ENCODE measurements at places on chromosomes 3 and 15.

DNA sequence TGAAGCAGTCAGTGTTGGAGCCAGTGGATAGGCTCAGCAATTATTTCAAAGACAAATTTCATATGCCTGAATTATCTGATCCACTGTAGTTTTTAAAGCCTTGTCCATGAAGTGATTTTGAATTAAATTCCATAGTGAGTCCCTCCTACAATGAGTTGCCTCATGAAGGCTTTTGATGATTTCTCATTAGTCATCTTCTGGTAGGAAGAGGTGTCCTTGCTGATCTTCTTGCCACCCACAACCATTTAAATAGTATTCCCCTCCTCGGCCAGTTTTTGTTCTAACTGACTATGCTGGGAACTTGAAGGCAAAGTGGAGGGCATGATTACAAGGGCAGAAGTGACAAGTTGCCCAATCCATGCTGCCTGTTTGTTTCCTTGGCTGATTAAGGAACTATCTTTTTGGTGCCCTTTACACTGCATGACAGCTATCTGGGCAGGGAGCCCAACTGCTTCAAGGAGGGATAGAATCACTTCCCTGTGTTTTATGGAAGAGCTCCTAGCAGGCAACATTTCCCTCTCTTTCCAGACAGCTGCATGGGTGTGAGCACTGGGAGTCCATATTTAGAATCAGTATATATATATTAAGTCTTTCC is 617.5 kb downstream of the ZPLD1 start:
- no peak for DNase-seq

DNA sequence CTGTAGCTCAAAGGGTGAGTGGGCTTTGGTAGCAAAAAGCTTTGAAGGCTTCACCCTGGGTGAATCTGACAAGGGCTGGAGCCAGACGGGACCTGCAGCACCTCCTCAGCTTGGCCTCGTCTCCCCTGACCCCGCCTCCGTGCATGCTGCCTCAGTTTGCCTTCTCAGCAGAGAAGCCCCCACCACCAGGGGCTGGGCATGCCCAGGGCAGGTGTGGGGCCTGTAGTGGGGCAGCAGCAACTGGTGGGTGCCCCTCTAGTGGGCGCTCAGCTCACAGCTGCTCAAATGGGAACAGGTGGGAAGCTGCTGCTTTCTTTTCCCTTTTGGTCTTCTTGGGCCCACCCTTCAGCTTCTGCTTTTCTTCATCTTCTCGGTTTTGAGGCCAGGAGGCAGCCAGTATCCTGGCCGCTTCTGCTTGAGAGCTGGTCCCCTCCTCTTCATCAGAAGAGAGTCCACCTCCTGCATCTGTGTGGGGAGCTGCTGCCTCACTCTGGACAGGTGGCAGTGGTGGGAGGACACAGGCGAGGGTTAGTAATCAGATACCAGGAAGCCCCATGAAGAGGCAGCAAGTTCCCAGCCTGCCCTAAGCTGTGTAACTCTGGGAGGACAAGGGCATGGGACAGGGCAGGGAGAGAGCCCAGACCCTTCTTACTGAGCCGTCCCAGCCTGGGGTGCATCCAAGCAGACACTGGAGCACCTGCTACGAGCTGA is 21.0 kb downstream of the TMEM43 start:
- DNase-seq = no peak

GRCh38 chr3:123587401-123587800 is 2.5 kb upstream of the HACD2 start:
- DNase-seq = no peak

- no peak for DNase-seq
These were observed 250.3 kb downstream of the PTPRG start for GRCh38 chr3:61811652-61812051.

- DNase-seq = peak; percentile 19
These were observed 31.8 kb downstream of the FSTL1 start for GRCh38 chr3:120418866-120419490.

DNA sequence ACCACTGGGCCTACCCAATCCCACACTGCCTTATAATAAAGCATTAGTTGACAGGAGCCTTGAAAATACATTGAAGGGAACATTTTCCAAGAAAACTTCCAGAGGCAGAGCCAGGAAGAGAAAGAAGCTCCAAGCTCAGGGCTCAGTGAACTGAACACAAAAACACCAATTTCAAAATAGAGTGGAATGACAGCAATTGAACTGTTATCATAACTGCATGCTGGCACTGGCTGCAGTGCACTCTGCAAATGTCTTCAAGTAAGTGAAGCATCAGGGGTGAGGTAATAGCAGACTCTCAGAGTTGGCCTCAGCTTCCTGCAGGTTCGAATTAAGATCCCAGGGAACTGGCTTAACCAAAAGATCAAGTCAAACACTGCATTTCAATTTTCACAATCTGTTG is 388.0 kb upstream of the WNT5A start:
- DNase-seq = no peak

DNA sequence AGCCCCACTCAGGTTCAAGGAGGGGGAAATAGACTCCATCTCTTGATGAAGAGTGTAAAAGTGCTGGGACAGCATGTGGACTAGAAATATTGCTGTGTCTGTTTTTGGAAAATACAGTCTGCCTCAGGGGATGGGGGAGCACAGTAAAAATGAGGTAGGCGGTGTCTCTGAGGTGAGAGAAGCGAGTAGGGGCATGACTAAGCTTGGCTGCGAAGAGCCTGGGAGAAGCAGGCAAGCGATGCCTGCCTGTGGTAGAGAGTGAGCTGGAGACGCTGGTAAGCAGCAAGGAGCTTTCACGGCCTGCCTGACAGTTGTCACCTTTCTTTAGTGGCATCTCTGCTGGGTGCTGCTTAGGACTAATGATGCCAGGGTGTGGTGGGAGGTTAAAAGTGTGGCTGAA is 49.0 kb upstream of the DCLK3 start:
- DNase-seq = no peak

GRCh38 chr15:64642875-64643274 is 132.5 kb downstream of the RBPMS2 start:
- DNase-seq = no peak

DNA sequence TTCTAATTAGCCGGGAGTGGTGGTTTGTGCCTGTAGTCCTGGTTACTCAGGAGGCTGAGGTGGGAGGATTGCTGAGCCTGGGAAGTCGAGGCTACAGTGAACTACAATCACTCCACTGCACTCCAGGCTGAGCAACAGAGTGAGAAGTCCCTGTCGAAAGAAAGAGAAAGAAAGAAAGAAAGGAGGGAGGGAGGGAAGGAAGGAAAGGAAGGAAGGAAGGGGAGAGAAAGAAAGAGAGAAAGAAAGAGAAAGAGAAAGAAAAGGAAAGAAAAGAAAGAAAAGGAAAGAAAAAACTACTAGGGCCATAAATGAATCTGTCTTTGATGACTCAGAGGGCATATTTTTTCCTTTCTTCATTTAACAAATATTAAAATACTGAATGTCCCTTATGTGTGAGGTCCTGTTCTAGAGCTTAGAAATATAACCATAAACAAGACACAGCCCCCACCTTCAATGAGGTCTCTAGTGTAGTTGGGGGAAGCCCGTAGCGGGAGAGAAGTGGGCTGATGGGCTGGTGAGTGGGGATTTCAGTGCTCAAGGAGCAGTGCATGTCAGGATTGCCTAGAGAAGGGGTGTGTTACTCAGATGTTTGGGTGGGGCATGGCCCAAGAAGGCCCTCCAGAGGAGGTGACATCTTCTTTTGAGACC is 35.2 kb upstream of the PIAS1 start:
- DNase-seq = no peak

GRCh38 chr3:38137615-38138348 is 679 bp upstream of the MYD88 start:
- DNase-seq = peak; percentile 34

GRCh38 chr15:41794081-41794480 is 19.8 kb downstream of the MAPKBP1 start:
- no peak for DNase-seq

GRCh38 chr3:39569095-39569494 is 101.6 kb downstream of the MOBP start:
- no peak for DNase-seq

GRCh38 chr3:127299276-127299675 is 11.4 kb upstream of the PRR20G start:
- no peak for DNase-seq

GRCh38 chr3:195401943-195402342 is 40.9 kb downstream of the ACAP2 start:
- no peak for DNase-seq

GRCh38 chr3:25783661-25784512 is 644 bp upstream of the NGLY1 start:
- no peak for DNase-seq

GRCh38 chr3:126720596-126720995 is 16.6 kb downstream of the CHCHD6 start:
- DNase-seq = no peak

GRCh38 chr3:128466840-128467541 is at the start of gene DNAJB8:
Gene DNAJB8 (minus strand): TSS chr3:128466890. CDS start chr3:128463245, 3,645 bp downstream.
- DNase-seq = no peak

DNA sequence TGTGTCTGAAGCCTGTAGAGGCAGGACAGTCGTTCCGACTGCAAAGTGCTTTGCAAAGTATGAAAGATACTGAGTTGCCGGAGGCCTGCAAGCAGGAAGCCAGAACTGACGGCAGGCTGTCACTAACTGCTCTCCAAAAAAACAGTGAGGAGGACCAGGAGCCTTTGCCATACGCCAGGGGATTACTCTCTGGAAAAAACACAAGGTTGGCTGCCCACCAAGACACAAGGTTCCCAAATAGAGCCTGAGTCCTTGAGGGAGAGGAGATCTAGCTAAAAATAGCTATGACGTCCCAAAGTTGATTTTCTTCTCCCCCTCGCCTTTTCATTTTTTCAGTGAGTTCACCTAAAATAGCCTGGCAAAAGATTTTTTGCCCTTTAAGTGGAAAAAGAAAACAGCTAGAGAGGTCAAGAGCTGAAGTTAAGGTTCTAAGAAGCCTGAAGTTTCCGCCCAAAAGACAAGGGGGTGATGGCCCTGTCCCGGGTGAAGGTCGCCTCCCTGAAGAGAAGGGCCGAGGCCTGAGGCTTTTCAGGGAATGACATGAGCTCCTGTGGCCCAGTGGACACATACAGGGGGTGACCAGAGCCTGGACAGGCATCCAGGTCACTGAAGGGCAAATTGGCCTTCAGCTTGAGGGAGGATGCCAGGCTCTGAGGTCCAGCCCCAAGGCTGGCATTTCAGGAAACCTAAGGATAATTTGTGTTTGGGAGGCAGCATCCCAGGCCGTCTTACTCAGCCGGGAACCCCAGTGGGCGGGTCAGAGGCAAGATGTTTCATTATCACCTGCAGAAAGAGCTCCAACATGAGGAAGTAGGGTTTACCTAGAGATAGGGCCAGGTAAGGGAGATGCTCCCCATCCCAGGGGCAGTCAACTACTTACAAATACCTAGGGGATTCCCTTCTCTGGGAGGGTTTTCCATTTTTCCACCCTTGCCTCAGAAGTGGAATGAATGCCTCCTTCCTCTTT is 44.9 kb upstream of the DGKG start:
- DNase-seq = no peak

- no peak for DNase-seq
These were observed 32.9 kb downstream of the MTHFS start for GRCh38 chr15:79863886-79864285.

GRCh38 chr3:181888234-181888633 is 176.5 kb downstream of the SOX2 start:
- DNase-seq = no peak

DNA sequence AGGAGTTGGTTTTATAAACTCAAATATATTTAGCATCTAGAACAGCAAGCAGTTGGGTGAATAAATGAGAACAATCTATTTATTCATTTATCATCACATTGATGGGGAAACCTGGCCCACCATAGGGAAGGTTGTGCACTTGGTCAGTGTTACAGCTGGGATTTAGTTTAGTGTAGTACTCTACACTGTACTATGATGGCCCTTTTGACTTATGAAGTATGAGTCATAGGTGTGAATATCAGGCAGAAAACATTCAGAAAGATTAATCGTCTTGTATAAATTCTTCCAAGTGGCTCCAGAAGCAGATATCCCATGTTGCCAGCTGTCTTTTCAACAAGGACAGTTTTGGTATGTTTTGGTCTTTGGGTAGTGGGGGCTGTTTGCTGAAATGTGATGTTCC is 38.0 kb downstream of the BBS4 start:
- DNase-seq = no peak

- no peak for DNase-seq
These were observed 45.0 kb upstream of the PIK3CB start for GRCh38 chr3:138879541-138880380.

GRCh38 chr3:53661480-53661879 is 167.1 kb downstream of the CACNA1D start:
- no peak for DNase-seq

- no peak for DNase-seq
These were observed 4.9 kb downstream of the KLHL40 start for GRCh38 chr3:42690191-42690590.

GRCh38 chr15:26889298-26889898 is 22.5 kb downstream of the GABRA5 start:
- peak; percentile 37 for DNase-seq

GRCh38 chr3:125028657-125029056 is 27.1 kb downstream of the HEG1 start:
- DNase-seq = no peak

DNA sequence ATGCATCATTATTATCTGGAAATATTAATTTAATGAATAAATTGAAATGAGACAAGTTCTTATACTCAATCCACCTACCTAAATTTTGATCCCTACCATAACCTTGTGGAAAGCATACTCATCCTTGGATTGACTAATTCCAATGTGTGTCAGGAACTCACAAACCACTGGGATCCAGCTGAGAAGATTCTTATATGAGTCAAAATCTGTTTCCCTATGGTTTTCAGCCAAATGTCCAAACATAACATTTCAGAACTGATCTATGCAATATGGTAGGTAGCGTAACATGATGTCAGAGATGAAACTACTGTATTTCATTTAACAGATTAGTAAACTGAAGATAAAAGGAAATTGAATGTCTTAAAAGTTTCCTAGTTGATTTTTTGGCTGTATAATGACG is 250.0 kb downstream of the PLOD2 start:
- no peak for DNase-seq

- DNase-seq = no peak
These were observed 360.4 kb downstream of the EFHB start for GRCh38 chr3:19573644-19574043.

GRCh38 chr15:93026380-93026817 is 62.6 kb downstream of the RGMA start:
- DNase-seq = no peak

GRCh38 chr3:100042166-100042981 is 71.9 kb downstream of the FILIP1L start:
- DNase-seq = no peak

DNA sequence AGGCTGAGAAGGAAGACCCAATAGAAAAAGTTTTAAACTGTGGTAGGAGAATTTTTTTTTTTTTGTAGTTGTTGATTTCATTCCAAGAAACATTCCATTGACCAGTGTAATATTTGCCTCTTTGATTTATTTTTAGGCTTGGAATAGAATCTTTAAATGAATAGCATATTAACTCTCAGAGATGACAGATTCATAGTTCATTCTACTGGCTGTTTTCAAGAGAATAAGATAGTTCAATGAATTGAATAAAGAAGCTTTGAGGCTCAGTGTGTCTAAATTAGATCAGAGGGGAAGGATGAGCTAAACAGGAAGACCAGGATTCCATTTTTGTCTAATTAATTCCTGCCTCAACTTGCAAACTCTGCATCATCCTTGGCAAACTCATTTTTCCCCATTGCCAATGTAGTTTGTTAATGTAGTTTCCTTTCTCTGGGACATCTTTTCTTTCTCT is 98.4 kb downstream of the NAALADL2 start:
- no peak for DNase-seq

GRCh38 chr3:61719278-61719977 is 158.1 kb downstream of the PTPRG start:
- no peak for DNase-seq

- no peak for DNase-seq
These were observed 1.6 kb upstream of the MEIS2 start for GRCh38 chr15:37101980-37102304.

GRCh38 chr3:128036119-128036518 is 16.1 kb upstream of the SEC61A1 start:
- no peak for DNase-seq

- no peak for DNase-seq
These were observed 60.7 kb downstream of the CACNA1D start for GRCh38 chr3:53555068-53555588.

Measured in CD4-positive, alpha-beta T cell treated with Interleukin-21 for 1 hour (primary cell).